Activated CD4-positive, alpha-beta T cell treated with anti-CD3 and anti-CD28 coated beads, Interleukin-2, amount 50 U/mL, for 4 hours (primary cell): ENCODE measurements at places on chromosomes 2 and 18.

GRCh38 chr18:48769006-48769636, 181.6 kb downstream of the SMAD7 start:
- no peak for DNase-seq

- DNase-seq = no peak
These were observed 46.1 kb upstream of the SH3BP4 start for GRCh38 chr2:234905547-234906265.

GRCh38 chr2:79831961-79832360, 319.1 kb downstream of the CTNNA2 start:
- no peak for DNase-seq

GRCh38 chr2:145691659-145692058, 1171.7 kb upstream of the ZEB2 start:
- DNase-seq = no peak

DNA sequence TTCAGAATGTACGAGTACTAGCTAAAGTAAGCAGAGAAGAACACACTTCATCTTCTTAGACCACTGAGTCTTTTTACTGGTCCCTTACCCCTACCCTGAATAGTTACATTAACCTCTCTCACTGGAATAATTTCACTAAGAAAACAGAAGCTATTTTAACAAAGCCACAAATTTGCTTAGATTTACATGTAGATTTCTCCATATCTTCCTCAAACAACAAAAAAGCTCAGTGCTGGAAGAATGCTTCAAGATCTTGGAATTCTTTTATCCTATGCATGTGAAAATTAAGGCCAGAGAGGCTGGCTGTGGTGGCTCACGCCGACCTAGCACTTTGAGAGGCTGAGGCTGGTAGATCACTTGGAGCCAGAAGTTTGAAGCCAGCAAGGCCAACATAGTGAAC, 35.2 kb downstream of the MOGAT1 start:
- no peak for DNase-seq

- no peak for DNase-seq
These were observed 42.1 kb upstream of the SNED1 start for GRCh38 chr2:240956171-240956934.

- DNase-seq = no peak
These were observed 50.7 kb downstream of the LBH start for GRCh38 chr2:30282081-30282480.

GRCh38 chr2:128360711-128361110, 42.0 kb upstream of the HS6ST1 start:
- DNase-seq = no peak

GRCh38 chr18:76953583-76954233, 131.4 kb downstream of the ZNF236 start:
- no peak for DNase-seq

DNA sequence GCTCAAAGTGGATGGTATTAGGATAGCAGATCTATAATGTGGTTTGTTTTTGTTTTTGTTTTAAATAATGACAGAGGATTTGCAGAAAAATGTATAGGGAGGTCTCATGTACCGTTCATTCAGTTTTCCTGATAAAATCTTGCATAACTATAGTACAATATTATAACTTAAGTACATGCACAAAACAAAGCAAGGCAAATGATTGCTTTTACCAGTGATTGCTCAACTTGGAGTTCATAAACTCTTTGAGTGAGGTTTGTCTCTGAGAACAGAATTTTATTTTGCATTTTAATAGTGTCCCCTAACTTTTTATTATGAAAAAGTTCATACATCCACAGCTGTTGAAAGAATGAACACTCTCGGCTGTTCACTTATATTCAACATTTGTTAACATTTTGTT, 96.6 kb downstream of the MAP4K4 start:
- DNase-seq = no peak

DNA sequence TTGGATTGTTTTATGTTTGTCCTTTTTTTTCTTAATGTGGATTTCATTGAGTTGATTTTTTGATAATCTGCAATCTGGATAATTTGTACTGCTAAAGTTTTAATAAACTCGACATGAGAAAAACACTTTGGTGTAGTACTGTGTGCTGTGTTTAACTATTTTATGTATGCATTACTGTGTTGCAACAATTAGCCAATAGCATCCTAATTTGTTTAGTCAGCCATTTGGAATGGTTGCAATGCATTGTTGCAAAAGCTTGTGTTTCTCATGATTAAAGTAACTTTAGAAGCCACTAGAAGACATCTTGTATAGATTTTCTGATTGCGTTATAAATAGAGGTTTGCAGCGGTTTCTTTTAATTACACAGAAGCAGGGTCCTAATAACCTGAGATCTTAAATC, 53.5 kb downstream of the PPIG start:
- DNase-seq = no peak

GRCh38 chr18:79846936-79847557, 49.3 kb downstream of the KCNG2 start:
- DNase-seq = no peak

GRCh38 chr2:108905176-108905575, 83.8 kb downstream of the EDAR start:
- no peak for DNase-seq

GRCh38 chr2:239329284-239329971, 71.4 kb downstream of the HDAC4 start:
- no peak for DNase-seq
